ENCODE measurements at places on chromosomes 2 and 18.

DNA sequence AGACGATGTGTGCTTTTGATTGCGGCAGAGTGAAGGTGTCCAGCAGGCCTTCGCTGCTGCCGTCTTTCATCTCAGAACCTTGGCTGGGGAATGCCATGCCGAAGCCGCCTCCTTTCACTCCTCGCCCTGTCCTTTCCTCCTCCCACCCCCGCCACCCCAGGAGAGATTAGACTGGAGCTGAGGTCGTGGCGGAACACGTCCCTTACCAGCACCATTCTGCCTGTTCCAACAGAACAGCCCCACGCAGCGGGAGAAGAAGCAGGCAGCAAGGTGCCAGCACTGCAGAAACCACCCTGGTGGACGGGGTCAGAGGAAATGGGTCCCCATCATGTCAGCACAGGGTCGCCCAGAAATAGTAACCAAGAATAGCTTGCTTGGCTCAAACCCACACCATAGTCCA is 24.8 kb upstream of the RBM44 start:
- no peak for DNase-seq

- no peak for DNase-seq
Observed at GRCh38 chr2:128273469-128274081, 45.1 kb downstream of the HS6ST1 start.

- peak; percentile 7 for DNase-seq
Observed at GRCh38 chr18:35386600-35387100, 9.5 kb upstream of the ZNF396 start.

GRCh38 chr2:169573160-169573973 is at the start of gene FASTKD1:
TSS of gene FASTKD1 (minus strand) at chr2:169573865. CDS start at chr2:169572029, 1,836 bp downstream.
- DNase-seq = peak; percentile 88

DNA sequence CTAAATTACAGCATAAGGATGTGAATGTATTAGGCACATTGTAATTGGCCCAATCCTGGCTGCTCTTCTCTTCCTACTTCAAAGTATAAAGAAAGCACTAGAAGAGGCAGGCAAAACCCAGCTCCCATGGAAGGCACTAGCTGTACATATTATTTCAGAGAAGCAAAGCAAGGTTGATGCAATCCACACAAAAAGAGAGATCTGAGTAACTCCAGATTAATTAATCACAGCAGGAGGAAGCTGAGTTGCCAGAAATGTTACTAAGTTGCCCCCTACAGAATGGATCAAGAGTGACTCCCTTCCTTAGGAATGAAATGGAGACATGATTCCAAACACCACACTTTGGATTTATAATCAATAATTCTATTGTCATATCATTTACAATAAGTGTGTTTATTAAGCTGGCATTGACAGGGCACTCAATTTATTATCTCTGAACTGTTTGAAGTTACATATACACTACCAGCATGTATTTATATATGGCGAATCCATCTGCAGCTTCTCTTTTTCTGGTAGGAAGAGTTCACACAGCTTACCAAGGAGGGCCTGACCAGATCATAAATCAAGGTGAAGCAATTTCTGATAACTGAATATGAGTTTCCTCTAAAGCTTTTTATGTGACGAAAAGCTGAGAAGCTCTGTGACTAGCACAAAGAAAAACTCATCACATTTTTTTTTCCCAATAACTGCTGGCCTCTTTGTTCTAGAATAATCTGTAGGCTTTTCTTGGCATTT is 393.1 kb upstream of the LYPD1 start:
- DNase-seq = no peak

- peak; percentile 40 for DNase-seq
Observed at GRCh38 chr2:181104512-181105115, 124.2 kb downstream of the UBE2E3 start.

DNA sequence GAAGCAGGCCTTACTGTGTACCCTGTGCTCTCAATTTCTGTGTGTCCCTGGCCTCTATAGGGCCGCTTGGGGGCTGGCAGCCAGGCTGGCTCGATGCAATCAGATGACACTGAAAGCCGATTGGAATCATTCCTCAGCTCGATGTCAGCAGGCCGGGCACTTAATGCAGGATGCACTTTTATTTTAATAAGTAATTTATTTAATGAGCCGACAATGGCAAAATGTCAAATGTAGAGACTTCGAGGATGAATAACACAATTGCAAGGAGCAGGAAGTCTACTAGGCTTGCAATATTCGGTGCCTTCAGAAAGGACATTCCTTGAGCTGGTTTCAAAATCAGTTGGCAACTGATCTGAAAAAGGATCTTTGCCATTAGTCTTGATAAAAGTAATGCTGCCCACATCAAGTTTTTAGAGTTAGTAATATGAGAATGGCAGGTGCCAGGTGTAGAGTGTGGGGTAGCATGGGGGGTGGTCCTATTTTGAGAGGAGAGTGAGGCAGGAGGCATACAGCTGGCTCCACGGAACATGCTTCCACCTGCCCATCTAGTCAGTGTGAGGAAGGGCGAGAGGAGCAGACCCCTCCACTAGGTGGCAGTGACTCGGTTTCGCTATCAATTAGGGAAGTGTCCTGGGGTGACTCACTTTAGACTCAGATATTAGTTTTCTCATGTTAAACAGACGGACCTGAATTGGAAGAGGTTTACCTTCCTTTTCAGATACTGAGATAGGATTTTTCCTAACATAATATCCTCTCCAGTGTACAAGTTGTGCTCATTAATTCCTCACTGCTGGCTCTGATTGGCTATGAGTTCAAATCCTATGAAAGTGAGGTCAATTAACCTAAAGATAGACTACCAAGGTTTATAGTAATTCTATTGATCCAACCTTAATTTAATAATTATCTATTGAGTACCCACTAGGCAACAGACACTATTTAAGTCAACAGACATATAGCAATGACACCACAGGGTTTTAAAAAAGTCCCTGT is 80.9 kb downstream of the NABP1 start:
- DNase-seq = no peak

GRCh38 chr2:235968616-235969324 is 199.4 kb downstream of the GBX2 start:
- DNase-seq = peak; percentile 75

GRCh38 chr18:34219651-34220050 is 5.1 kb downstream of the NOL4 start:
- peak; percentile 47 for DNase-seq

DNA sequence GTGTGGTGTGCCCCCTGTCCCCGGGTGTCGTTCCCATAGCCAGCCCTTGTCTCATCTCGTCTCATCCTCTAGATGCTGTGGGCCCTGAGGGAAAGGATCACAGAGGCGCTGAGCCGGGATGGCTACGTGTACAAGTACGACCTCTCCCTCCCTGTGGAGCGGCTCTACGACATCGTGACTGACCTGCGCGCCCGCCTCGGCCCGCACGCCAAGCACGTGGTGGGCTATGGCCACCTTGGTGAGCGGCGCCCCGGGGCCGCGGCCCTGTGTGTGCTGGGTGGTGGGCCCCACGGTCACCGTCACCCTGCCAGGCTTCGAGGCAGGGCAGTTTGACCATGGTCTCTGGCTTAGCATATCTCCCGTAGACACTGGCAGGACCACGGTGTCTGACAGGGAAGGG is 20.8 kb upstream of the GAL3ST2 start:
- no peak for DNase-seq

- DNase-seq = no peak
Observed at GRCh38 chr18:47710451-47710850, 220.0 kb downstream of the SMAD2 start.

- DNase-seq = no peak
Observed at GRCh38 chr2:150376553-150377335, 110.7 kb downstream of the RND3 start.

DNA sequence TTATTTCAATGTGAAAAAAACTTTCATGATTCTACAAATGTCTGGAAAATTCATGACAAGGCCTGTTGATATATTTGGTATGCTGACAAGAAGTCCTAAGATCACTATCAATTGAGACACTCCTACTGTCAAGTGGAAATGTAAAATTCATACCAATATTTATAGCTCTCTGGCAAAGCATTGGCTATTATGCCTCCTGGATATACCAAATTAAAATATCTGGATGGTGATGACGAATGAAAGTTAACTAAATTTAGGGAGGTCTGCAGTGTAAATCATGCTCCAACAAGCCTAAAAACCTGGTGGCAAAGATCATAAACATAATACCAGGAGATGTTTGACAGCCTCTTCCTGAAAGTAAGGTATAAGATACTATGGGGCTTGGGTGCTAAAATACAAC is 41.1 kb upstream of the TCF4 start:
- no peak for DNase-seq

DNA sequence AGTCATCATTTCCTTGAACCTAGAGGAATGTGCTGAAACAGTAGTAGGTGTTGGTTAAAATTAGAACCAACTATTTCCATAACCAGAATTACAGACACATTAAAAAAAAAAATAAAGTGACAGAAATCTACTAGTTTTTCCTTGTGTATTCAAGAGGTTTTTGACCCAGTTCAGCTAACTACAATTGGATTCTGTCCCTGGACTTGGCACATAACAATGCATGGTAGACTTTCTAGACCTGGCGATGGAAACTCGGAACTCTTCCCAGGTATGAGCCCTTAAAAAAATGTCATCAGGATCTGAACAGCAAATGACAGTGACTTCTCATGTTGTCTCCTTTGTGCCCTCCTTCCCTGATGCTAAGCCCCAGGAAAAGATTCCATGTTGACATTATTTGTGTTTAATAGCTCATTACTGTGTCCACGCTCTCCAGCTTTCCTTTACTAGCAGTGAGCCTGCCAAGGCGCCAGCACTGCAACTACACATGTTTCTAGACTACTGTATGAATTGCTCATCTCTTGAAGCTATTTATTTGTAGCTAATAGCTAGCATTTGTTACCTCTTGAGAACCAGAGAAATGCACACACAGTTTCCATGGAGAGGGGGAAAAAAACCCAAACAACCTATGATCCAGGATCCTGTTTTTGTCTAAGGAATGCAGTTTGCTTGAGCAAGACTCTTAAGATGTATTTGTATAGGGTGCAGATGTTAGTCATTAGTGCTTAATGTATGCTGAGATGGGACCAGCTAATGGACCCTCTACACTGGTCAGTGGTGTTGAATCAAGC is 148.5 kb downstream of the FMNL2 start:
- no peak for DNase-seq

- DNase-seq = no peak
Observed at GRCh38 chr18:8800445-8800844, 95.1 kb downstream of the MTCL1 start.

DNA sequence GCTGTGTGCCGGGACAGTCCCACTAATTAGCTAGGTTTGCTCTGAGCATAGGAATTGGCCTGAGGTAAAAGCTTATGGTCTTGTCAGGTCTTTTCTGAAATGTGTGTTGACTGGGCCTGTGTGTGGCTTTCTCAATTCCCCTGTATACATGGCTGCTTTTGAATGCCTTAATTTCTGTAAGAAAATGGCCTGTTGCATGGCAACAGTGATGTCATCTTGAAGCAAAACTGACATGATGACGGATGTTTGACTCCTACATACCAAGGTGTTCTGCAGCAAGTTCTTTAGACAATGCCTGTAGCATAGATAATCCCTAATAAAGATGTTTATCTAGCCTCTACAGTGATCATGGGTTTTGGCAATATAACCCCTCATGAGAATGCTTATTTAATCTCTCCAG is 198.5 kb downstream of the OTX1 start:
- no peak for DNase-seq

DNA sequence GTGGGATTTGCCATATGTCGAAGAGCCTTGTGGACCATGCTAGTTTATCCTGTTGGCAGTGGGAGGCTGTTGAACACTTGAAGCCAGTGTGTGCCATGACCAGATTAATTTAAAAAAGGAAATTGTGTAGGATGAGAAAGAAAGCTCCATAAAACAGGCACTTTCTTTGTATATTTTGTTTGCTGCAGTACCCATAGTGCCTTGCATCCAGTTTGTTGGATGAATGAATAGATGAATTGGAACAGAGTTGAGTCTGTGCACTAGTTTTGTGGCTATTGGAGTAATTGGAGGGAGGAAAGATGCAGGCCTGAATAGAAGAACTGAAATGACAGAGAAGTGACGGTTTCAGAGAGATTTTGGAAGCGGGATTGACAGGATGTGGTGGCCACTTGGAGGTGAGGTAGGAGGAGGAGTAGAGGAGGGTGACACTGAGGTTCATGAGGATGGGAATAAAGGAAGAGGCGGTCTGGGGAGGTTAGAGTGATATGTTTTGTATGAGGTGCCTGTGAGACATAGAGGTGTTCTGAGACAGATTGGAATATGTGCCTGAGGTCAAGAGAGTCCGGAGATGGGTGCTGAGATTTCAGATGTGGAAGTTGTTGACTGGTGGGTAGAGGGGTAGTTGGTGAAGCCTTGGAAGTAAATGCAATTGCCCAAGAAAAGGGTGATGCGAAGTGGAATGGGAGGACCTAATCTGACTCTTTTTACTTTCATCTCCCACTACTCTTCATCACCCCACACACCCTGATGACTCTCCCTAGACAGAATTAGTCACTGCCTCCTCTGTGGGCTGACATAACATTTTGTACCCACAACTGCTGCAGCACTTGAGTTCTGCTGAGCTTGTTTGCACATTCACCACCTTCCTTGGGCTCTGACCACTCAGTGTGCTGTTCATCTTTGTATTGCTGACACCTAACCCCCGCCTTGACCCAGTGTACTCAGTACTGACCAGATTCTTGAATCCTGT is 5.1 kb downstream of the DGUOK start:
- no peak for DNase-seq

GRCh38 chr2:167749016-167749415 is 498.4 kb downstream of the STK39 start:
- DNase-seq = no peak

- no peak for DNase-seq
Observed at GRCh38 chr2:64283641-64284361, 139.6 kb upstream of the PELI1 start.

- DNase-seq = no peak
Observed at GRCh38 chr2:158391876-158392275, 64.7 kb downstream of the CCDC148 start.

DNA sequence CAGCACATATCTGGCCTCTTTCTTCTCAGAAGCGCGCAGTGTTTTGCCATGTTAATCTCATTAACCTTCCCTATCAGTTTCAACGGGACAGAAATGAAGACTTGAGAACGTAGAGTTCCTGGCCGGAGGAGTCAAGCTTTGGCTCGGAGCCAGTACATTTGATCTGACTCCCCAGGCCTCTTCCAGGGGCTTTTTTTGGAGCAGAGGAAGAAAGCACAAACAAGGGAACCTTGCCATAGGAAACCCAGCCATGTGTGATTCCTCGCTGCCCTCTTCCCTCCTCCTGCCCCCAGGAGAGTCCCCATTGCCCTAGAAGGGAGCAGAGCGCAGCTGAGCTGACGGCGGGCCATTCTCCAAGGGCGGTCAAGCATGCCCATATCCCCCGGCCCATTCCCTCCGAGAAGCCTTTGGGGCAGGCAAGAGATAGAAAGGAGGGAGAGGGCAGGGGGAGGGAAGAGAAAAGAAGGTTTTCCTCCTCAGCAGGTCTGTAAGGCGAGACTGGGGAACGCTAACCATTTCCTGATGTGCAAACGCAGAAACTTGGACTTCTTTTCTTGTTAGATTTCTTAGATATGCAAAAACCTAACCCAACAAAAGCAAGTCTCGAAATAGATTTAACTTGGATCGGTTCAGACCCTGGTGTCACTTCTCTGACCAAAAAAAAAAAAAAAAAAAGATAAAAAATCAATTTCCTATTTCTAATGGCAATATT is 63.7 kb upstream of the POU3F3 start:
- DNase-seq = no peak

- DNase-seq = no peak
Observed at GRCh38 chr2:46337208-46337994, 40.2 kb downstream of the EPAS1 start.
